Amniotic stem cell (primary cell): ENCODE measurements at places on chromosomes 2 and 18.

- no peak for DNase-seq
Observed at GRCh38 chr2:3201281-3201680, 176.3 kb downstream of the EIPR1 start.

GRCh38 chr2:221851531-221852045 is 279.5 kb upstream of the EPHA4 start:
- DNase-seq: no peak

DNA sequence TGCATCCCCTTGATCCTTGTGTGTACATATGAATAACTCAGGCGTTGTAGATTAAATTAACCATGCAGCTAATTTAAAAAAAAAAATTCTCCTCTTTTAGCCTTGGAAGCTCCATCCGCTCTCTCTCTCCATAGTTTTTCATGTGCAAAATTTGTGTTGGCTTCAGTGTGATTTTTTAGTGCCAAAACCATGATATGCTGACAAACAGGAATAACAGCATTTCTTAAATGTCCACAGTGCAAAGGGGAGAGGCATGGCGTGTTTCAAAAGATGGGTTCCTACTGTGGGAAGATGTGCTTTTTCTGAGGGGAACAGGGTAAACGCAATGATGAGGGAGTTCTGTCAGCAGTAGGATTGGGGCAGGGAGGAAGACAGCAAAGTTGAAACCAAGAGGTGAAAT is 247.0 kb downstream of the ICOS start:
- DNase-seq: no peak

DNA sequence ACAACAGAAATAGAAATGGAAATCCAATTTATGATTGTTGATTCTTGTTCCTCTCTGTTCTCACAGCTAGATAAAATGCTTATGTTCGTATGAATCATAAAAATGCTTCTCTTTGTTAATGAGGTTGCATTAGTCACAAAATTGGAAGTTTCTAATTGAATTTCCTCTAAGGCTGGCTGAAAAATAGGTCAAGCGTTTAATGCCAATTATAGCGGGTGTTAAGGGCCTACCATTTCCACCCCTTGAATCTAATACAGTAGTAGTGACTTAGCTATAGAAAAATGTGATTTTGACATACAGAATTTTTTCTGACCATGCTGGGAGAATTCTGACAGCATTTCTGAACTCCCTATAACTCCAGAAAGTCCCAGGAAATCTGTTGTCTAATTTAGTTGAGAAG is 107.1 kb downstream of the TTN start:
- DNase-seq: no peak

DNA sequence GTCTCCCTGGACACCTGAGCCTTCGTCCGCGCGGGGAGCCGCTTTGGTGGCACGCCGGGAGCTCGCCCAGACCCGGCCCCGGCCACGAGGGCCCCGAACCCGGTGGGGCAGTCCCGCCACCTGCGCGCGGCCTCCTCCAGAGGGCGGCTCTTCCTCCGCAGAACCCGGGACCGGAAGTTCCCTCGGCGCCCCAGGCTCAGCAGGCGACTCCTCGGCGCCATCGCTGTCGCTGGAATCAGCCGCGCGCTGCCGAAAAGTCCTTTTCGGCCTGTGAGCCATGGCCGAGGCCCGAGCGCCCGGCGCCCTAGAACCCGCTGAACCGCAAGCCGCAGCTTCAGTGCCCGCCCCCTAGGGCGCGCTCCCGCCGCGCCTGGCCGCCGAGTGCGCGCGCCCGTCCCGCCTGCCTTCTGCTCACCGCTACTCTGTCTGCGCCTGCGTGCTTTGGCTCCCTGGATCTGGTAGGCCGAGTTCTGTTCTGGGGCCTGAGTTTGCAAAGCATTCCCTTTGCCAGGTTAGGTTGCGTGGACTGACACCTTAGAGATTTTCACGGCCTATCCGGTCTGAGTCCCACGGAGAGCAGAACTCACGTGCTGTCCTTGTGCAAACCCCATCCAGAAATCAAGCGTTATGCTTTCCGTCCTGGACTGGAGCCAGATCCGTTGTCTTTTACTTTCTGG is at the start of gene GCFC2:
GCFC2 (minus strand) TSS at position 339 of the 677 bp plus-strand sequence; CDS start at position 279, 60 bp downstream.
- DNase-seq: peak; percentile 52
